ENCODE measurements at places on chromosomes 16 and 17. TPM values are rescaled to one million over a fixed set of nuclear protein-coding genes. Genes with fewer than 3 reads are reported as not detected.
A peak's percentile ranks its signal among the peaks of the same experiment; 100 is the strongest.

Gene MYH8
- polyA plus RNA-seq = not detected

Gene KRTAP1-1
- not detected for polyA plus RNA-seq

Gene IRX5
- not detected for polyA plus RNA-seq

Gene MARCHF10
- polyA plus RNA-seq = not detected

Gene ERAL1
- polyA plus RNA-seq = 27.7 TPM

Gene NTN3
- polyA plus RNA-seq = not detected

Gene CMTM4
- polyA plus RNA-seq = 21.2 TPM

Gene SDR42E2
- 0.16 TPM for polyA plus RNA-seq

Gene KRT9
- polyA plus RNA-seq = not detected

Gene ADGRG1
- polyA plus RNA-seq = 0.08 TPM

Gene CAVIN1
- not detected for polyA plus RNA-seq

Gene CA4
- not detected for polyA plus RNA-seq

Gene TP53TG3C
- not detected for polyA plus RNA-seq

Gene ALDH3A1
- not detected for polyA plus RNA-seq

DNA sequence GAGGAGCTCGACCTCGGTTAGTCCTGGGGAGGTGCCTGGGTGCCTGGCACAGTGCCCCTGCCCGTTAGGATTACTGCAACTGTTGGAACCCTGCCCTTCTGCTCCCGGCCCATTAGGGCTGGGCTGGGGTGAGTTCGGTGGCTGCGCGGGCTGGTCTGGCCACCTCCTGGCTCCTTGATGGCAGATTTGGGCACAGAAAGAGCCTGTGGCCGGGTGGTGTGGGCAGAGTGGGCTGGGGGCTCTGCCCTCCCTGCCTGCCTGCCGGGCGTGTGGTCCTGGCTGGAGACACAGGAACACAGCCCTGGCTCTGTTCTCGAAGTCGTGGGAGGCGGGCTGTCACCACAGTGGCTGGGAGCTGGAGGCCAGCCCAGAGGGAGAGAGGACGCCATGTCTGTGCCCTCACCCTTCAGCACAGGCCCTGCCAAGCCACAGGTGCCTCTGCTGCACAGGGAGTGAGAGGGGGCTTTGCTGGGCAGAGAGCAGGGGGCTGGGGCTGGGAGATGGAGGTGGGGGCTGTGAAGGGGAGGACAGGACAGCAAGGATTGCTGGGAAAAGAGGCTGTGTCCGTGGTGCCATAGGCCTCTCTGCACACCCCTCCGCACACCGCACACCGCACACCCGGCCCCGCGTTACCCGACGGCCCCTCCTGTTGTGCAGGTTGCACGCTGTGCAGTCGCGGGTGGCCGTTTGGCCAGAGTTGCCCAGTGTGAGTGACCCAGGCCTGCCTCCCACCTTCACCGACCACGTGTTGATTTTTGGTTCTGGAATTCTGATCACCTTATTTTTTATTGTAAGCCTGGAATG, 236.6 kb upstream of the GSE1 start:
- no peak for DNase-seq
- no peaks in the 10 kb centered on the region for H3K36me3 ChIP-seq
- H3K4me3 ChIP-seq = no peak overlapping the region
- H3K27ac ChIP-seq = no peak overlapping the region
- peaks cover 15% of the 10 kb centered on the region for H3K27me3 ChIP-seq

- no peak for DNase-seq
- no peaks in the 10 kb centered on the region for H3K27me3 ChIP-seq
- peaks cover 15% of the 10 kb centered on the region for H3K36me3 ChIP-seq
- no peak overlapping the region for H3K4me3 ChIP-seq
- H3K4me1 ChIP-seq = no peaks in the 10 kb centered on the region
- no peak overlapping the region for H3K27ac ChIP-seq
Observed at GRCh38 chr17:80790021-80790765, 201.4 kb upstream of the CHMP6 start.

DNA sequence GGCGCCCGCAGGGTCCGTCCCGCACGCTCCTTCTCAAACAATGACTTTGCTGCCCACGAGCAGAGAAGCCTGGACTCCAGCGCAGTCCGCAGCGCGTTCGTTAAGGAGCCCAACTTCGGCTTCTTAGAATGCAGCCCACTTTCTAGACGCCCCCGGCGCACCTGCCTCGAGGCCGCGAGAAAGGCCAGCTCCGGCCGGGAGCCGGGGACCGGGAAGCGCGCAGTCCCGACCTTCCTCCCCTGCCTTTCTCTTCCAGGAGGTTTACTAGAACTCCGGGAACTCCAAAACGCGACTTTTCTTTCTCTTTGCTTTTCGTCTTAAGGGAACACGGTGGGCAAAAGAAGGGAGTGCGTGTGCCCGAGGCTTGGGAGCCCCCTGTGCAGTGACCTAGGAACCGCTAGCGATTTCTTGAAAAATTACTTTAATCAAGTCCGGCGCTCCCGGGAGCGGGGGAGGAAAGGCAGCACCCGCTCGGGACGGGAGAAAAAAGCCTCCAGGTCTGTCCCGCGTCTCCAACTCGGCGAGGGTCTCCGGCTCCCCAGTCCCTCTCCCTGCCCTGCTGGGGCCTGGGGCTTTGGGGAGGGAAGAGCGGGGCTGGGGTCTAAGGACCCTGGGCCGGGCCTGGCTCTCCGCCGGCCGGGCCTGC, 2.6 kb downstream of the HNF1B start:
- H3K36me3 ChIP-seq = no peaks in the 10 kb centered on the region
- H3K4me1 ChIP-seq = peaks cover 35% of the 10 kb centered on the region
- no peak overlapping the region for H3K4me3 ChIP-seq
- H3K27me3 ChIP-seq = peaks cover 86% of the 10 kb centered on the region
- DNase-seq = no peak

GRCh38 chr17:15184872-15185624, 80.1 kb downstream of the PMP22 start:
- H3K36me3 ChIP-seq = no peaks in the 10 kb centered on the region
- no peak overlapping the region for H3K4me3 ChIP-seq
- no peaks in the 10 kb centered on the region for H3K27me3 ChIP-seq
- DNase-seq = no peak
- H3K27ac ChIP-seq = no peak overlapping the region

DNA sequence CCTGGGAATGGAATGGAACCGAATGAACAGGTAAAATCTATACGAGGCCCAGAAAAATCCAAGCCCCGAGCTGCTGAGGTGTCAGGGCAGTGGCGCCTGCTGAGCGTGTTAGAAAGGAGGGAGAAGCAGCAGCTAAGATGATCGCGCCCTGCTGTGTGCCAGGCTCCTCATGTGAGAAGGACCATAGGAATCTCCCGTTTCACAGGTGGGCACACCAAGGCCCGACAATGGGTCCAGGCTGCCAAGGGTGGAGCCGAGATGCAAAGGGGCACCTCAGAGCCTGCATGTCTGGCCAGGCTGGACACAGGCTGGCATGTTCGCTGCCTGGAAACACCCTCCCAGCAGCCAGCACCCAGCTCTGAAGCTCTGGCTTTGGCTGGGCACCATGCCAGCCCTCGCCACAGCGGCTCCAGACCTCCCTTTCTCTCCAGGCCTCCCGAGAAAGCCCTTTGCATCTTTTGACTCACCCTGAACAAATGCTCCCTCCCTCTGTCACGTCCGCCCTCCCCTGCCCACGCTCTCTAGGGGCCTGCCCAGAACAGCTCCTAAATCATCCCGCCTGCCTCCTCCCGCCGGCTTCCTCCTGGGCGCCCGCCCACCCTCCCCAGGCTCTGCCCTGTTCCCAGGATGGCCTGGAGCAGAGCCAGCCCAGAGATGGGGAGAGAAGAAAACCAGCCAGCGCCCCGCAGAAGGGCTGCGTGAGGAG, 217.8 kb upstream of the GSE1 start:
- H3K4me1 ChIP-seq = no peaks in the 10 kb centered on the region
- H3K27me3 ChIP-seq = no peaks in the 10 kb centered on the region

DNA sequence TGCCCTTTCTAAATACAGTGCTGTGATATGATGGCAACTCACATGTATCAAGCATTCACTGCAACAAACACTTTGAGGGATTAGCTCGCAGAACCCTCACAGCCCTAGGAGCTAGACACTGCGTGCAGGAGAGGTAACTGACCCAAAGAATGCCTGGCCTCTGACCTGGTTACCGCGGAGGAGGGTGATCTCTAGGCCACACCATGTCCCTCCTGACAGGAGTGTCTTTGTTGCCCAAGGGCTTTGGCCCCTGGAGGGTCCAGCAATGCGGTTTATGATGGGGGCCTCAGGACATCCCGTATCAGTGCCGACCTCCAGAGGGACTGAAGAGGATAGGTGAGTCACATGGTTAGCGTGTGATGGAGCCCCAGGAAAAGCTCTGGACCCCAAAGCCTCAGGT, 130.6 kb downstream of the MGAT5B start:
- no peaks in the 10 kb centered on the region for H3K4me1 ChIP-seq
- DNase-seq = no peak
- H3K36me3 ChIP-seq = no peaks in the 10 kb centered on the region
- H3K27me3 ChIP-seq = peaks cover 2% of the 10 kb centered on the region
- no peak overlapping the region for H3K4me3 ChIP-seq
- no peak overlapping the region for H3K27ac ChIP-seq

GRCh38 chr16:85286951-85287814, 174.9 kb upstream of the CIBAR2 start:
- no peak overlapping the region for H3K4me3 ChIP-seq
- DNase-seq = no peak
- peaks cover 26% of the 10 kb centered on the region for H3K4me1 ChIP-seq
- H3K36me3 ChIP-seq = no peaks in the 10 kb centered on the region
- H3K27ac ChIP-seq = no peak overlapping the region
- H3K27me3 ChIP-seq = no peaks in the 10 kb centered on the region

GRCh38 chr17:29292992-29293889, 707 bp downstream of the NUFIP2 start:
- no peaks in the 10 kb centered on the region for H3K27me3 ChIP-seq
- DNase-seq = peak; percentile 54
- peak overlapping the region; percentile 99 for H3K27ac ChIP-seq

- no peak overlapping the region for H3K4me3 ChIP-seq
- no peaks in the 10 kb centered on the region for H3K27me3 ChIP-seq
- no peaks in the 10 kb centered on the region for H3K36me3 ChIP-seq
- no peak for DNase-seq
- no peak overlapping the region for H3K27ac ChIP-seq
Observed at GRCh38 chr17:79948406-79948944, 87.2 kb downstream of the TBC1D16 start.

DNA sequence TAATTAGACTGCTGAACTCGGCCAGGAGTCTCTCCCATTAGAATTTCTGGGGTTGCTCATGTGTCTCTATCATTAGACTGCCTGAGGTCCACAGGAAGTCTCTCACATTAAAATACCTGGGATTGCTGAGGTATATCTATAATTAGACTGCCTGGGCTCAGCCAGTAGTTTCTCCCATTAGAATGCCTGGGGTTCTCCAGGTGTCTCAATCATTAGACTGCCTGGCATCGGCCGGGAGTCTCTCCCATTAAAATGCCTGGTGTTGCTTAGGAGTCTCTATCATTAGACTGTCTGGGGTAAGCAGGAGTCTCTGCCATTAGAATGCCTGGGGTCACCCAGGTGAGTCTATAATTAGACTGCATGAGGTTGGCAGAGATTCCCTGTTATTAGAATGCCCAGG, 2233.4 kb downstream of the TP53TG3F start:
- DNase-seq = no peak
- H3K27me3 ChIP-seq = no peaks in the 10 kb centered on the region
- H3K36me3 ChIP-seq = no peaks in the 10 kb centered on the region

GRCh38 chr16:68487669-68488068, 39.4 kb upstream of the SMPD3 start:
- no peak for DNase-seq
- H3K36me3 ChIP-seq = no peaks in the 10 kb centered on the region
- no peak overlapping the region for H3K27ac ChIP-seq
- H3K4me1 ChIP-seq = peaks cover 5% of the 10 kb centered on the region

DNA sequence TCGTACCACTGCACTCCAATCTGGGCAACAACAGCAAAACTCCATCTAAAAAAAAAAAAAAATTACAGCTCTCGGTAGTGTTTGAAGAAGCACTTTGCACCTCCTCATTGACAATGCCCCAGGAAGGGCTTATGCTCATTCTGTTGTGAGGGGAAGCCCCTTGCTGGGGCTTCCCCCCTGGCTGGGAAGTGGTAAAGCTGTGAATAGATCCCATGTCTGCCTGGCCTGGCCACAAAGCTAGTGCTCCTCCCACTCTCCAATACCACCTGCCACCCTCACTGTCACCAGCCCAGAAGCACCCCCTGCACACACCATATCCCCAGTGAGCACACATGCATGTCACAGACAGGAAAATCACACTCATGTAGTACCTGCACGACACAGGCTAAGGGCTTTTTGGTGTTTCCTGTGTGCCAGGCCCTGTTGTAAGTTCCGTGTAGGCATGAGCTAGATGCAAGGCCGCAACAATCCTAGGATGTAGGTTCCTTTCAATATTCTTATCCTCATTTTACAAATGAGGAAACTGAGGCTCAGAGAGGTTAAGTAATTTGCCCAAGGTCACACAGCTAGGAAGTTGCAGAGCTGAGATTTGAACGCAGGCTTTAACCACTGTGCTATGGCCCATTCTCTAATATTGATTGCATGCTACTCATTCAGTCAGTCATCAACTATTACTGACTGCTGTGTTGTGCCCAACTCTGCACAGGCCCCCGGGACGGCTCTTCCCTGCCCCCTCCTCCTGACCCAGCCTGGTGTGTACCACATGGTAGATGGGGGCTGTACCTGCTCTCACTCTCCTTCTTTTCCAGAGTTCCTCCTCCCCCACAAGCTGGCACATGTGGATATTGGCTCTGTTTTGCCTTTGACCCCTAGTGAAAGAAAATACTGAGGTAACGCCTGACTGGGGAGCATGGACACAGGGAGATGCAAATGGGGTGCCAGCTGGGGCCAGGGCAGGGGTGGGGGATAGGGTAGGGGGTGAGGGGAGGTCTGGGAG, 11.9 kb upstream of the COL1A1 start:
- H3K4me3 ChIP-seq = no peak overlapping the region
- no peaks in the 10 kb centered on the region for H3K4me1 ChIP-seq
- no peak overlapping the region for H3K27ac ChIP-seq
- DNase-seq = no peak
- no peaks in the 10 kb centered on the region for H3K27me3 ChIP-seq

DNA sequence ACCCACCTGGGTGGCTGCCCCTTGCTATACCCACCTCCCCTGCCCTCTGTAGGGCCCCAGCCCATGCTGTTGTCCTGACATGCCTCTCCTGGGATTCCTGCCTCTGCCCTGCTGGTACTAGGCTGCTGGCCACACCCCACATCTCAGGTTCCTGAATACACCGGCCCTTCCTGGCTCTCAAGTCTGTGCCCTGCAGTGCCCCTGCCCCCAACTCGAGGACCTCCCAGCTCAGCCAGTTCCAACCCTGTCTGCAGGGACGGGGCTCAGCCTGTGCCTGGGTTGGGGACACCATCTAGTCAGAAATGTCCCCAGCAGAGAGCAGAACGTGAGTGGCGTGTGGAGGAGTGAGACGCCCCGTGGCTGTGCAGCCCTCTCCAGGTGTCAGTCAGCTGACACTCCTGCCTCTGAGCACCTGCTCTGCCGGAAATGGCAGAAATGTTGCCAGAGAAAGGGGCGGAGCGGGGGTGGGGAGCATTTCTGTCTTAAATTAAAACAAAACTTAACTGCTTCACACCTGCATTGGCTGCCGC, 28.7 kb downstream of the ACSF3 start:
- no peak overlapping the region for H3K4me3 ChIP-seq
- H3K27ac ChIP-seq = no peak overlapping the region
- H3K27me3 ChIP-seq = no peaks in the 10 kb centered on the region
- peaks cover 20% of the 10 kb centered on the region for H3K4me1 ChIP-seq
- peaks cover 49% of the 10 kb centered on the region for H3K36me3 ChIP-seq

GRCh38 chr16:71467810-71468209, 5.8 kb upstream of the ZNF23 start:
- H3K27ac ChIP-seq = no peak overlapping the region
- no peak overlapping the region for H3K4me3 ChIP-seq
- DNase-seq = no peak

- H3K36me3 ChIP-seq = no peaks in the 10 kb centered on the region
- no peaks in the 10 kb centered on the region for H3K27me3 ChIP-seq
- H3K4me3 ChIP-seq = no peak overlapping the region
- no peak for DNase-seq
- H3K27ac ChIP-seq = no peak overlapping the region
Observed at GRCh38 chr17:71585540-71585939, 535.3 kb upstream of the SOX9 start.
